ENCODE measurements at places on chromosomes 7 and 10.

- DNase-seq, result no peak
These were observed 79.6 kb upstream of the EMX2 start for GRCh38 chr10:117462816-117463544.

- peak; percentile 51 for DNase-seq
These were observed 219.0 kb downstream of the CCDC3 start for GRCh38 chr10:12782537-12782936.

DNA sequence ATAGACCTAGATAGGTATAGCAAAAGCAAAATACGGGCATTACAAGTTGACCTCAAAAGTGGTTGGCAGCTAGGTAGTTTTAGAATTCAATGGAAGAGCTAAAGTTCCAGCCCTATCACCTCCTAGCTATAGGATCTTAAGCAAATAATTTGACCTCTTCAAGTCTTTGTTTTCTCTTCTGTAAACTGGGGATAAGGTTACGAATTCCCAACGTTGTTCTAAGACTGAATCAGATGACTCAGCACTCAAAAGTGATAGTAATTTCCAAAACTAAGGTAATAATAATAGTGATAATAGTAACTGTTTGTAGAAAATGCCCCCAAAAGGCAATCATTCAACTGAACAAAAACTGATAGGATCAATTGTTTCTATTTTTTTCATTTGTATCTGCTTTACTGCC, 445.2 kb downstream of the KCNMA1 start:
- no peak for DNase-seq

- DNase-seq, result no peak
These were observed 60.8 kb upstream of the EEPD1 start for GRCh38 chr7:36092221-36092771.

GRCh38 chr7:152859781-152860191, 100.2 kb downstream of the ACTR3B start:
- peak; percentile 46 for DNase-seq

- DNase-seq, result no peak
These were observed 107.3 kb downstream of the HGF start for GRCh38 chr7:81662531-81662930.

Measured in 8988T (cell line).